ENCODE measurements at places on chromosomes 12 and 14.

GRCh38 chr12:7731486-7731885 lies 15.7 kb downstream of the CLEC4C start:
- no peak for DNase-seq

DNA sequence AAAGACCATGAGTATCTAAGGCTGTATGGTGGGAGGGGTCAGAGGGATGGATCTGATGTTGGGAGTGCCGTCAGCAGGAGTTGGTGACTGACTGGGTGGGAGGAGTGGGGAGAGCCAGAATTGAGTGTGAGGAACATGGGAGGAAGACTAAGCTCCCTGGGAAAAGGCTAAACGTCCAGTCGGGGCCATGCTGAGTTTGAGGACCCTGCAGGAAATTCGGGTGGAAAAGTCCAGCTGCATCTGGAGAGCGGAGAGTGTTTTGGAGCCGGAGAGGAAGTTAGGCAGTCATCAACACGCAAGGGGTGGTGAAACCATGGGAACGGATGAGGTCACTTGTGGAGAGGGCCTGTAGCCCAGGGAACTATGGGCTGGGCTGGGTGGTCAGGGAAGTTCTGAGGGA lies 60.9 kb downstream of the ELK3 start:
- DNase-seq: no peak

DNA sequence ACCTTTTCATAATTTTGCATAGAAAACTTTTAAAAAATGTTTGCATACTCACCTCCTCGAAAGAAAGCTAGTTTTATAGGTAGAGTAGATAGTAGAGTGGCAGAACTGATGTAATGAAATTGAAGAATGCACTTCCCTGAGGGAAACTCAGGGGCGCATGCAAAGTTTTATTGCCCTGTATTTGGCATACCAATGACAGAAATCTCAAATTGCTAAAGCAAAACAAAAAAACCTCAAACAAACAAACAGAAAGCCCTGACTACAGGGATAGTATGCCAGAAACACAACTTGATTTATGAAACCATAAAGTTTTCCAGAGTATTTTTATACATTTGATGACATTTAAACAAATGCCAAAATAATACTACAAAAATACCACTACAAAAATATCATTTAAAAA lies 1.8 kb downstream of the RASSF9 start:
- DNase-seq: no peak

GRCh38 chr12:4388662-4389061 lies 9.2 kb upstream of the FGF23 start:
- DNase-seq: no peak

DNA sequence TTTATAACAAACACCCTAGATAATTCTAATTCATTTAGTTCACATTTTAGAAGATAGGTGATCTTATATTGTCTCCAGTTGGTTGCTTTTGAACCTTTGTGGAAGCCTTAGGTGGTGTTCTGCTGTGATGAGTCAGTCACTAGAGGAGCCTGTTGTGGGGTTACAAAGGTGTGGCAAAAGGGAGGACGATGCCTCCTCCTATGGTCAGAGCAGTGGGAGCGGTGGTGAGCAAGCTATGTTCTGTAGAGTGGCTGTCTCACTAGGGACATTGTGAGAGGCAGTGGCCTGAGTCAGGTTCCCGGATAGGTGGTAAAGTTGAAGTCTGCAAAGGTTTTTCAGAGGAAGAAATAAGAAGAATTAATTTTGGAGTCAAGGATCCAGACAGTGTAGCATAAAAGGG lies 71.6 kb upstream of the USP44 start:
- no peak for DNase-seq

- DNase-seq: peak; percentile 73
Observed at GRCh38 chr12:76558684-76559399, 729 bp downstream of the OSBPL8 start.

- DNase-seq: no peak
Observed at GRCh38 chr12:6425590-6426531, 18.9 kb upstream of the CD27 start.

DNA sequence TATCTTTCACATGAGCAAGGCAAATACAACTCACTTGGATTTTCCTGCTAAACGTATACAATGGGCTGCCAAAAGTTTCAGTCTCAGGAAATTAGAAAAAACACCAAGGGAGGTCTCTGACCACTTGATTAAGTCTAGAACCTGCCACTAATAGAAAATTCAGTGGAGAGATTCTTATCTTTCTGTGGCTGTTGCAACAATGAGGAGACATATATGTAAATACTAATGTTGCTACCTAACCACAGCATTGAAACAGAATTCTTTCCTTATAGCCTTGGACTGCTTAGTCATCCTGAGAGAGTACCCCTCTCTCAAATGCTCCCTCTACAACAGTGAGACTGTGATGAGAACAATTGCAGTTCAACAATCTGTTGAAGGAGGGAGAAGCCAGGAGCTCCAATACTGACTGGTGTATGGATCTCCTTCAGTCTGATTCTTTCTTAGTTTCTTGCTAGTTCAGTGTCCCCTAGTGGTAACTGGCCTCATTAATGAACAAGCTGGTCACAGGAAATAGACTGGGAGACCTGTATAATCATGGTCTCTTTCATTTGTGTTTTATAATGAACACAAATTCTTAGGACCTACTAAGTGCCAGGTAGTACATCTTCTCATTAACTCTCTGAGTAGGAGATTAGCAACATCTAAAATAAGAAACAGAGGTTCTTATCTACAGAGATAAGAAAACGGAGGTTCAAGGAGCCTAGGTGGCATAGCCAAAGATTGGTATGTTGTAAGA lies 164.5 kb downstream of the SLC38A4 start:
- no peak for DNase-seq

GRCh38 chr12:122966743-122967550 lies 684 bp upstream of the ABCB9 start:
- DNase-seq: no peak

DNA sequence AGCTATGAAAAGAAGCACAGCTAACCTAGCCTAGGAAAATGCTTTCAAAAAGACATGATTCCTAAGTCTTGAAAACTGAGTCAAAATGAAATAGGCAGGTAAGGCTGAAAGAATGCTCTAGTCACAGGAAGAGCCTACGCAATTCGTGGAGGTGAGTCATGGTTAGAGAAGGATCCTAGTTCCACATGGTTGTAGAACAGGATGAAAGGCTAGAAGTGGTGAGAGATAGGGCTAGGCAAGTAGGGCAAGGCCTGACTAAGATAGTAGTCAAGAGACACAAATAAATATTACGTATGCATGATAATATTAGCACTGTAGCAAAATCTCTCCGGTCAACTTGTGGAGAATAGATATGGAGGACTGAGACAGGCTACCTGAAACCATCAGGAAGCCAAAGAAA lies 47.2 kb downstream of the PLCZ1 start:
- DNase-seq: no peak

DNA sequence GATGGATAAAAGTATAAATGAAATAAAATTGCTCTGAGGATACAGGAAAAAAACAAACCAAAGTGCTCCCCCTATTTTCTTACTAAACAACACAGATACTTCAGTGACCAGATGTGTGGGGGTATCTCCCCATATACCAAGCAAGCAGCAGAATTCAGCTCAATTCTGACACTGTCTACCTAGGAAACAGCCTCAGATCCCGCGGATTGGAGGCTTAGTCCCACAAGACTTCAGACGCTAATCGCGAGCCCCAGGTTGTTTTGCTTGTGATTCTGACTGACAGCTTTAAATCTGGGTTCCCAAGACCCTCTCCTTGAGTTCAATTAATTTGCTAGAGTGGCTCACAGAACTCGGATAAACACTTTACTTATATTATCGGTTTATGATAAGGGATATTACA lies 17.3 kb downstream of the NFKBIA start:
- no peak for DNase-seq

- no peak for DNase-seq
Observed at GRCh38 chr14:36585100-36585499, 2.7 kb upstream of the NKX2-8 start.

DNA sequence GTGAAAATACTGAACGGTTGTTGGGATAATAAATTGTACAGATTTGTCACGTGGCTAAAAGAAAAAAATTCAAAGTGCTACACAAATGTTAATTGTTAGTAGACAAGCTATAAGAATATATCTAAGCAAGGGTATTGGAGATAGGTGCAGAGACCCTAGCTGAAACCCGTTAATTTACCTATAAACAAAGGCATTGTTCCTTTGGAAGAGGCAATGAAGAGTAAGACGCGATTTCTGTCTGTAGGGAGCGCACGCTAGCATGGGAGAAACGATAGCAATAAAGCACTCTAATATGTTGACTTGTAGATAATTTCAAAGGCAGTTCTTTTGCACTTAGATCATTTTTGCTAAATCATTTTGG lies 565 bp downstream of the CCDC77 start:
- no peak for DNase-seq

Data from activated gamma-delta T cell treated with anti-CD3 and anti-CD28 coated beads, Interleukin-2, amount 50 U/mL, for 16 hours (primary cell).